ENCODE measurements at places on chromosomes 5 and 9.

GRCh38 chr9:83247732-83248131 is 184.8 kb upstream of the RASEF start:
- no peak for DNase-seq

GRCh38 chr5:39578887-39579497 is 154.2 kb upstream of the DAB2 start:
- no peak for DNase-seq

- DNase-seq = no peak
These were observed 72.9 kb downstream of the ZNF618 start for GRCh38 chr9:113948891-113949570.

DNA sequence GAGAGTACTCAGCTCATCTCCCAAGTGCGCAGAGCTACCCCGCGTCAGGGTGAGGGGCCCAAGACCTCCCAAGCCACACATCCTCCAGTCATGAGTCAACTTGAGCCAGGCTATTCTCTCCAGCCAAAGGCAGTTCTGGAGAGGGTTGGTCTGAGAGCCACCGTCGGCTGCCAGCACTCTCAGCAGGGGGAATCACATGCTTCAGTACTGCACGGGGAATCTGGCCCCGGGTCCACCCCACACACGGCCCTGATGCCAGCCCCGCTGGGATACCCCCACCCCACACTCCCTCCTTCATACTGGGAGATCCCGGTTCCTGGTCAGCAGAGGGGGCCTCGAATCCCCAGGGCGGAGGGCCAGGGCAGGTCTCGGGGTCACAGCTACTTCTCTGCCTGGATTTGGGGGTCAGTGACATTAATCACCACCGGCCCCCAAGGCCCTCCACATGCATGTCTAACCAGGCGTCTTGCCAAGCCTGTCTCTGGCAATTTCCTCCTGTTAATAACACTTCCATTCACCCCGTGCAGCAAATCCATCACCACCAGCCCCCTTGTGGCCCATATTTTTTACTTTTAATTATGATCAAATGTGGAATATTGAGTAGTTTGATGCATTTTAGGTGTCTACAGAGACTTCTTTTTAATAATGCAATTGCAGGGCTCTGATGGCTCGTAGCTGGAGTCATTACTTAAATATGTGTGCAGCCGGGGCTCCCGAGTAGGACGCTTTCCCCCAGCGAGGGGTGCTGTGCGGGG is 102.9 kb upstream of the PPP1R26 start:
- no peak for DNase-seq

Measured in HTR-8/SVneo (cell line).